ENCODE measurements at places on chromosomes 2 and 18. TPM values are rescaled to one million over a fixed set of nuclear protein-coding genes. Genes with fewer than 3 reads are reported as not detected.

DNA sequence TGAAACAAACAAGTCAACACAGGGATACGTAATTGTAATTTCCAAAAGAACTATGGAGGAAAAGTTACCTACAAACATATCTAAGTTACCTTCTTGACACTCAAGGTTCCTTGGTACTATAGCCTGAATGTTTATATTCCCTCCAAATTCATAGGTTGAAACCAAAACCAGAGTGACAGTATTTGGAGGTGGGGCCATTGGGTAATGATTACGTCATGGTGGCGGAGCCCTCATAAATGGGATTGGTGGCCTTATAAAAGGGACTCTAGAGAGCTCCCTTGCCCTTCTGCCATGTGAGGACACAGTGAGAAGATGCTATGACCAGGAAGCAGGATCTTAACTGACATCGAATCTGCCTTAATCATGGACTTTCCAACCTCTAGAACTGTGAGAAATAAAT, 87.3 kb downstream of the PMAIP1 start:
- DNase-seq, result no peak

The DSG4 gene
- not detected for total RNA-seq

The DYNAP gene
- total RNA-seq, result not detected

The CFAP65 gene
- total RNA-seq, result 0.18 TPM
